ENCODE measurements at places on chromosomes 16 and 17.
A peak's percentile ranks its signal among the peaks of the same experiment; 100 is the strongest.

DNA sequence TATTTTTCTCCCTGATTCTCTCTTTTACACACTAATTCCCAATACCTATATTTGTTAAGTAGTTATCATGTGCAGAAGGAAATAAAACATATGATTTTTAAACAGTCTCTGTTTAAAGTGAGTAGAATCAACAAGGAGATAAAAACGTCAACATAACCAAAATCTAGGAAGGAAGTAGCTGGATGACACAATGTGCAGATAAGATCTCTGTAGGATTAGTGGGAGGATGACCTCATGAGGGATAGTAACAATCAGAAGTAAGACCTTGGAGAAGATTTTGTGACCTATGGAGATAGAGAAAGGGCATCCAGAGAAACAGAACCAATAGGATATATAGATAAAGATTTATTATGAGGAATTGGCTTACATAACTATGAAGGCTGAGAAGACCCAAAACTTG lies 262.6 kb upstream of the CDH11 start:
- DNase-seq = no peak

GRCh38 chr17:59357929-59358328 lies 26.5 kb downstream of the YPEL2 start:
- no peak for DNase-seq

DNA sequence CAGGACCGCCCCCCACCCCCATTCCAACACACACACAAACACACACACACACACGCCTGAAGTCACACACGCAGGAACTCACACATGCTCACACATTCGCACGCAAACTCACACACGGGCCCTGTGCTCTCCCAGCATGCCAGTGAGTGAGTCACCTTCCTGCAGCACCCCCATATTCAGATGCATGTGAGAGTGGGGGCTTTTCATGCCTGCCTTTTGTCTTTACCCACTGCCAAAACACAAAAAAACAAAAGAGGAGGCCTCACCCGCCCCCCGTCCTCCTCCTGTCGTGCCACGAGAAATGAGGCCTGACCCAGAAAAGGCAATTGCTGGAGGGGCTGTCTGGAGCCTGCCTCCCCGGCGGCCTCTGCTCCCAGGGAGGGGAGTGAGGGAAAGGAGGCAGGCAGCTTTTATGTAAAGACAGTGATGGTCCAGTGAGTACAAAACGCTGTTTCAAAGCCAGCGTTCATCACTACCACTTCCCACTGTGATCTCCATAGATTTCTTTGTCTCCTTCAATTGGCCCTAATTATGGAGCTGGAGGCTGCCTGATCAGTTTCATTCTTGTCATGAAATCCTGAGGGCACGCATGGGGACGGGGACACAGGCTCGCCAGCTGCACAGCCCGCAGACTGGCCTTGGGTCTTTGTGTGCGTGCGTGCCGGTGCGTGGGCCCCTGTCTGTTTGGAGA lies 29.5 kb upstream of the GSE1 start:
- no peak for DNase-seq

DNA sequence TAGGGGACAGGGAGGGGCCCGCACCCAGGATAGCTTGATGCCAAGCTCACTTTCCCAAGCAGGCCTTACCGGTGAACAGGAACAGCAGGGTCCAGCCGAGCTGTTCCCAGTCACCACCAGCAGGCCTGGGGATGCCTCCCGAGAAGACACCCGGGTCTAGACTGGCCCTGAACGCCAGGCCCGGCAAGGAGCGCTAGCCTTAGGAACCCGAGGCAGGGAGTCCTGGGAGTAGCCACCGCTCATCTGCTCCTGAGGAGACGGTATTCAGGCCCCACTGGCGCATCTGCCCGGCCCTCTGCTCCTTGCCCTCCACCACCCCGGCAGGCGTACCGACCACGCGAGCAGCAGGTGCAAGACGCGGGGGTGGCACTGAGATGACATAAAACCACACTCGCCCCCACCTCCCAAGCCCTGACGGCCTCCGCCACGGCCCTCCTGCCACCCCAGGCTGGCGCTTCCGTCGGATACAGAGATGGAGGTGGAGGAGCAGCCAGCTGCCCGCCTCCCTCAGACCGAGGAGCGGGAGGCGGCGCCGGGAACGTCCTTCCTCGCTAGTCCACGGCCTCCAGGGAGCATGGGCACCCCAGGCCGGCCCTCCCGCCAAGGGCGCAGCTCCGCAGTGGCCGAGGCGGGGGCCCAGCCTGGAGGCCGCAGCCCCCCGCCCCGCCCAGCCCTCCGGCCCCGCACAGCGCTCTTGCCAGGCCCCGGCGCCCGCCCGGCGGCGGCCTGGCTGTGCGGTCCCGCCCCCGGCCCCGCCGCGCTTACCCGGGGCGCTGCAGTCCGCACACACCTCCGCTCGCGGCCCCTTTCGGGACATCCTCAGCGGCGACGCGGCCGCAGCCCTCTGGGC lies 661 bp downstream of the GIT1 start:
- DNase-seq = no peak

- no peak for DNase-seq
Measured at GRCh38 chr16:7088711-7089110, 243.9 kb upstream of the RBFOX1 start.

DNA sequence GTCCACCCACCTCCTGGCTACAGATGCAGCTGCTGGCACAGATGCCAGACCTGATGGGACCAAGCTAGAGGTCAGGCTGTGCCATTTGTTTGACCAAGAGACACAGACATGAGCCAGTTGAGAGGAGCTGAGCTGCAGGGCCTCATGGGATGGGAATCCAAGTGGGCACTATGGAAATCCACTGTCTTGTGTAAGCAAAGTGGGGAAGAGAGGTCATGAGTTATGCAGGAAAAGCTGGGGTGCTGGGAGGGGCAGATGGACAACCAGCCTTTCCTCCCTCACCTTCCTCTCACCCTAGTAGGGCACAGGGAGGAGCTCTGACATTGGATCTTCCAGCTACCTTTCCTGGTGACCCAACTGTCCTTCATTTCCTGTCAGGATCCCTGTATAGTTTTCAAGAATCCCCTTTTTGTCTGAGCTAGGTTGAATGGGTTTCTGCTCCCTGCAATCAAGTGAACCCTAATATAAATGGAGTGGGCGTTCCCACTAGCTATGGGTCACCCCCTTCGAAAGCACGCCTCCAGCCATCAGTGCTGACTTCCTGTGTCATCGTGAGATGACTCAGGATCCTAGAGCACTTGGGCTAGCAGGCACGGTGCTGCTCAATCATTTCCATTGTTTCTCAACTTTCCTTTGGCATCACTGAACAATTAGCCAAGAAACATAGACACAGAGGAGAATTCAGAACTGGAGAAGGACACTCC lies 13.6 kb downstream of the ATPAF2 start:
- DNase-seq = no peak

GRCh38 chr17:4229627-4230541 lies 33.9 kb downstream of the ANKFY1 start:
- DNase-seq = peak; percentile 40

GRCh38 chr16:28304214-28304613 lies 11.9 kb downstream of the SBK1 start:
- DNase-seq = no peak

DNA sequence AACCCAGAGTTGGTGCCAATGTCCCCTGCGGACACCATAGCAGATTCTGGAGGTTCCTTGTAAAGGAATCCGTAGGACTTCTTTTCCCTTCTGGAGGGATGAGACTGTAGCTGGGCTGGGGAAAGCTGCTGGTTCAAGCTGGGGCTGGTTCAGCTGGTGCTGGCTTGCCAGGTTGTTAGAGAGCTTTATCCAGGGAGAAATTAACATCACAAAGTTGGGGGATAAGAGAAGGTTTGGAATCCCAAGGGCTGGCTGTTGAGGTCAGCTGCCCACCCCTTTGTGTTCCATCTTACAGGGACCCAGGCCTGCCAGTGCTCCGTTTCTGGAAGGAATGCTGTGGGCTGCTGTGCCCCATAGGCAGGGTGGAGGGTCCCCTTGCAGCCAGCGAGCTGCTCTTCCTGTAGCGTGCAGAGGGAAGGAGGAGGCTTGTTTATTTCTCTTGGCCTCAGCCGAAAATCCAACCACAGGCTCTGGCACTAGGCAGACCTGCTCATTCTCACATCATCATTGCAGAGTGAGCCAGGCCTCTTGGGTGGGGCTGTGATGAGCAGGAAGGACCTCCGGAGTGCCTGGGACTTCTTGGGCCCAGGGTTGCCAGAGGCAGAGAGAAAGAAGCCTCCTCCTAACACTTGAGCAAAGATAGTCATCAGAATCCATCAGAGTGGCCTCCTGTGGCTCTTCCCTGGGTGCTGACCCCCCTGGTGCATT lies 251.1 kb downstream of the SEC14L1 start:
- no peak for DNase-seq

DNA sequence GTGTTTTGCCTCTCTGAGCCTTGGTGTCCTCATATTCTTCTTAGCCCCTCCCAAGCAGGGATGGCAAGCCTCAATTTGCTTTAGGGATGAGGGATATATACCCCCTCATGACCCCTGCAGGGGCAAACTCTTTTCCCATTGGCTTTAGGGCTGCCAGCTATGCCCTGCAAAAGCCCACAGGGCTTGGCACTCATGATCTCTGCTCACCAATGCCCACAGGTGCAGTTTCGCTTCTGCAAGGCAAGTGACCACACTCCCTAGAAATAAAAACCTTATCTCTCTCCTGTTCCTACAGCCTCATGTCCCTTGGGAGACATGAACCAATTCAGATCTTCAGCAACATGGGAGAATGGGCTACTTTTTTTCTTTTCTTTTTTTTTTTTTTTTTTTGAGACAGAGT lies 8.8 kb downstream of the BEAN1 start:
- no peak for DNase-seq

- DNase-seq = no peak
Measured at GRCh38 chr17:63173903-63174302, 207.9 kb downstream of the TANC2 start.

DNA sequence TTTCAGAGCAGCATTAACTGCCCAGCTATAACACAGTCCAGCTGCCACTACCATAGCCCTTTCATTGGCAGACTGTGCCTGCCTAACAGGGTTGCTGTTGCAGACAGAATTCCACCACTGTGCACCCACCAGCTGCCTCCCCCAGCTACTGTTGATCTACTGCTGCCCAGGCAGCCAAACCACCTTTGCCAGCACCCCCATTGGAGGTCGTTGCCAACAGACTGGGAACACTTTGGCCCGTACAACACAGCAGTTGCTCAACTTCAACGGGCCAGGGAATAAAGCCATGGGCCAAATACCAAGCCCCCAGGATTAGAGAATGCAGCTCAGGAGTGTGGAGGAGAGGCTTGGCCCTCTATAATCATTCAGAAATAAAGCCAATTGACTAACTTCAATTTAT lies 473.6 kb downstream of the CDH11 start:
- no peak for DNase-seq

GRCh38 chr17:29744121-29744520 lies 121.4 kb upstream of the CORO6 start:
- no peak for DNase-seq

DNA sequence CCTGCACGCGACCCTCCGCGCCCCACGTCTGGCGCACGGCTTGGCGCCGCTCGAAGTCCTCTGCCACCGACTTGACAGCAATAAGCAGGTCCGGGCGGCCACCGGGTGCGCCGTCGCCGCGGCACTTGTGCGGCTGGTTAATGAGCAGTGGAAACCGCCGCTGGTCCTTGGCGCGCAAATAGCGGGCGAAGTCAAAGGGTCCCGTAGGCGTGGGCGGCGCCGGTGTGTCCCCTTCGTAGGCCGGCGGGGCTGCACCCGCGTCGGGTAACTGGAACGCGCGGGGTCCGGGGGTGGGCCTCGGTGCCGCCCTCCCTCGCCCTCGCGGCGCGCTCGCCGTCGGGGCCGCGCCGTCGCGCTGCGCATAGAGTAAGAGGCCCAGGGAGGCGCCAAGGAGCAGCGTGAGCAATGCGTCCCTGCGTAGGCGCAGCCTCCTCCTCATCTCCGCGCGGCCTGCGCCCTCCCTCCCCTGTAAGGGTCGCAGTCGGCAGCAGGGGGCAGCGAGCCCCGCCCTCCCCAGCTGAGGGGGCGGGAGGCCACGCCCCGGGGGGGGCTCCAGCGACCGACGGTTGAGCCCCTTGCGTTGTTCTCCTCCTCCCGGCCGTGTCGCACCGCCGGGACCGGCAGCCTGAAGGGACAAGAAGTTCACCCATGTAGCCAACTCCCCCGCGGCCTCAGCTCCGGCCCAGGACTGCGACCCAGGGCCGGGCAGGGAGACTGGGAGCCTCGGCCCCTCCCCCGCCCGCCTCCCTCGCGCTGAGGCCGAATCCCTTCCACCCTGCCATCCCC lies 558 bp downstream of the B3GNT9 start:
- DNase-seq = no peak

DNA sequence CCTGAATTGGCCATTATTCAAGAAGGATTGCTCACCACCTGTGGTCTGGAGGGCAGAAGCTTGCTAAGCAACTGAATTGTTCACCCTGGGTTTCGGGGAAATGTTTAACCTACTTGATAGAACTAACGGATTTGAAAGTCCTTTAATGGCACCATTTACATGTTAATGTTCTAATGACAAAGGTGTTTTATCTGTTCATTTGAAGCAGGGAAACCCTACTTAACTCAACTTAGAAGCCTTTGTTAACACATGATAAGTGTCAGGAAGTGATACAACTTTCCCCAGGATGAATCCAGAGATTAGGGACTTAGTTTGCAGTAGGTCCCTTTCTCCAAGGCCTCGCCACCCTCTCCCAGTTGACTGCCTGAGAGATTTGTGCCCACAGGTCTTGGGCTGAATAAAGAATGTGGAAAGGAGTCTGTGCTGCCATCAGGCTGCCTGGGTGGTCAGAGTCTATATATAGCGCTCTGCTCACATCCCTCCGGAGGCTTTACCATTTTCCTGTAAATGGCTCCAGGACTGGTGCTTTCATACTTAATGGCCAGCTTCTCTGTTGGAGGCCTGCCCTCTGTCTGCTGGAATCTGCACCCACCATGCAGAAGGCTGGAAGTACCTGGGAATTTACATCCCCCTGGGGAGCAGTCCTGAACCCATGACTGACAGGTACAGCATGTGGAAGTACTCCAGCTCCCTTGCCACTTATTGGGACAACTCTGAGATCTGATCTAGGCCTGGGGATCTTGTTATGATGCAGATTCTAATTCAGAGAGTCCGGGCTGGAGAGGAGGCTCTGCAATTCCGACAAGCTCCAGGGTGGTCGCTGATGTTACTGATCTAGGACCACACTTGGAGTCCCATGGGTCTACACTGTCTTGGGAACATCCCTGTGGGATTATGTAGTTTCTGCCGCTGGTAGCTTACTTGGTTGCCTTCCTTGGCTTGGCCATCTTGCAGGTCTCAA lies 99.9 kb downstream of the ASIC2 start:
- DNase-seq = no peak
